ENCODE measurements at places on chromosomes 16 and 17.

DNA sequence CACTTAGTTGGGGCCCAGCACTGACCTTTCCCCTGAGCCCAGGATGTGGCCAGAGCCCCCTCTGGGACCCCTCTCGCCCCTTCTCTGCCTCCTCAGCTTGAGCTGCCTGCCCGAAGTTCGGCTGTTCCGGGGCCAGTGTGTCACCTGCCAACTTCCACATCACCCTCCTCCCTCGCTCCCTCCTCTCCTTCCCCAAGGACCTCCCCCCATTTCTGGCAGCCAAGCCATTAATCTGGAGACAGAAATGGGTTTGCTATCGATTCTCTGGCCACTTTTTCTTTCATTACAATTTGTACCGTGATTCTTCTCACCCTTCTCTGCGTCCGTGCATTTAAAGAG is 8.8 kb upstream of the ADAM11 start:
- no peak for DNase-seq

- DNase-seq = no peak
Measured at GRCh38 chr16:82681592-82681991, 54.8 kb downstream of the CDH13 start.

DNA sequence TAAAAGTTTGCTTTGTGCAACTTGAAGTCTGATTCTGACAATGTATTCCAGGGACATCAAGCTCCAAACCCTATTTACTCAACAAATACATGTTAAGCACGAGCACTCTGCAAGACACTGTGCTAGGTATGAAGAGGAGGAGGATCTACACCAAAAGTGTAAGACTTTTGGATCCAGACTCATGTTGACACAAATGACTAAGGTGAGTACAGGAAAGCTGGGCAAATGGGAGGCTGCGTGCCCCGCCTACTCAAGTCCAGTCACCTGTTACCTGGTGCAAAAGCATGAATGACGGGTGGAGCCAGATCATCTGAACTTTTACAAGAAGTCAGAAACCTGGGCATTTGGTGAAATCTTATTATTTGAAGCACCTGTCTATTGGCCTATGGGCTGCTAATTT is 120.7 kb downstream of the ABCC12 start:
- DNase-seq = no peak

- no peak for DNase-seq
Measured at GRCh38 chr16:23124315-23124714, 24.9 kb downstream of the USP31 start.

DNA sequence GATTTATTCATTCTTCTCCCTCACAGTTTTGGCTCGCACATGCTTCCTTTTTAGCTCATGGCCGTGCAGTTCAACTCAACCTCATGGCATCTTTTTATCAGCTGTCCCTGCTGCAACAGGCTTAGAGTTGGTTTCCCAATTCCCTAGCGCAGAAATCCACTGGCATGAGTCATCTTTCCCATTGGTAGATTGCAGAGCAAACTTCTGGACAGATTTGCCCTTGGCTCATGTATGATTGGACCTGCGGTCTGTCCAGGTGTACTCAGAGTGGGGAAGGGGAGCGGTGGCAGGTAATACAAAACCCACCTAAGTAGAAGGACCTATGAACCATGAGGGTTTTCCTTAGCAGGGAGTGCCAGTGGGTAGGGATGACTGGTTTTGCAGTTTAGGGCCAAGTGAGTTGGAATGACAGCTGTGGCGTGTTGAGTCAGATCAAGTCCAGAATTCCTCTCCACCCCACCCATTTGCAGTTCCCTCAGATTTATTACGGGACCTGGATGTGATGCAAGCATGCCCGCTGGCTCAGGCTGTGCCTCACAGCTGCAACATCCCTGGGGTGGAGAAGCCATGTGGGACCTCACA is 584.7 kb downstream of the WWOX start:
- DNase-seq = no peak

GRCh38 chr16:2364638-2365210 is 24.2 kb upstream of the ABCA3 start:
- DNase-seq = no peak

GRCh38 chr17:80460429-80460834 is 16.0 kb downstream of the NPTX1 start:
- no peak for DNase-seq

GRCh38 chr16:75195811-75196790 is 10.9 kb downstream of the CTRB2 start:
- no peak for DNase-seq

DNA sequence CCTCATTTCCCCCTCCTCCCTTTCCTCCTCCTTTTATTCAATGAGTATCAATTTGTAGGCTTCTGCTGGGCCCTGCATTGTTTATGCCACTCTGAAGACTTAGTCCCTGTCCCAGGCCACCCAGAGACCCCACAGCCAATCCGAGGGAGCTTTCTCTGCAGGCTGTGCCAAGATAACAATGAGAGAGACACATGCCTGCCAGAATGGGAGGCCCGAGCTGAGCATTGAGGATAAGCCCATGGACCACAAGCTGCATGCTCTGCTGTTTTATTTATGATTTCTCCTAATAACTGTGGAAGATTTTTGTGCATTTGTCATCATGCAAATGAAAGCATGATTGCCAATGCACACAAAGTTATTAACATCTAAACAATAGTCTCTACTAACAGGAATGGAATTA is 3.0 kb downstream of the RCVRN start:
- DNase-seq = no peak

- no peak for DNase-seq
Measured at GRCh38 chr16:80680046-80680445, 124.4 kb downstream of the CDYL2 start.

DNA sequence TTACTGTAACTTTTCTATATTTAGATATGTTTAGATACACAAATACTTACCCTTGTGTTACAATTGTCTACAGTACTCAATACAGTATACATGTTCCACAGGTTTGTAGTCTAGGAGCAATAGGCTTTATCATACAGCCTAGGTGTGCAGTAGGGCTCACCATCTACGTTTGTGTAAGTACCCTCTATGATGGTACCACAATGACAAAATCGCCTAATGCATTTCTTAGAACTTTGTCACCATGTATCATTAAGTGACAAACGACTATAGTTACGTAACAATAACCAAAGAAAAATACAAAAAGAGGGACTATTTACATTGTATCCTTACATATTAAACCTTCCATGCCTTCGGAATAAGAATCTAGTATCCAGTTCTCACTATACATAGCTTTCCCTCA is 8.0 kb downstream of the STAT5B start:
- no peak for DNase-seq

DNA sequence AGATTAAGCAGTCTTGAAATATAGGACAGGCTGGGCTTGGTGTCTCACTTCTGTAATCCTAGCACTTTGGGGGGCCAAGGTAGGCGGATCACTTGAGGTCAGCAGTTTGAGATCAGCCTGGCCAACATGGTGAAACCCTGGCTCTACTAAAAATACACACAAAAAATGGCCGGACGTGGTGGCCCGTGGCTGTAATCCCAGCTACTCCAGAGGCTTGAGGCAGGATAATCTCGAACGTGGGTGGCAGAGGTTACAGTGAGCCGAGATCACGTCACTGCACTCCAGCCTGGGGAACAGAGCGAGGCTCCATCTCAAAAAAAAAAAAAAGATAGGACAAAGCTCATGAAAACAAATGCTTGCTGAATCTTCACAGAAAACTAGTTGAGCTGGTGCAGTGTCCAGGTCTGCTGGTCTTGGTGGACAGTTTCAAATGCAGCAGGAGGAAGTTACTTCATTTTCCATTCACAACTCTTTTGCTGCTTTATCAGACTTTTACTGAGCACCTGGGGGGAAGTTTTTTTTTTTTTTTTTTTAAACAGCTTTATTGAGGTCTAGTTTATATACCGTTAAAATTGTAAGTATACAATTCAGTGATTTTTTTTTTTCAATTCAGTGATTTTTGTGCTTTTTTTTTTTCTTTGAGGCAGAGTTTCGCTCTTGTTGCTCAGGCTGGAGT is 45.2 kb downstream of the SNX29 start:
- DNase-seq = no peak

DNA sequence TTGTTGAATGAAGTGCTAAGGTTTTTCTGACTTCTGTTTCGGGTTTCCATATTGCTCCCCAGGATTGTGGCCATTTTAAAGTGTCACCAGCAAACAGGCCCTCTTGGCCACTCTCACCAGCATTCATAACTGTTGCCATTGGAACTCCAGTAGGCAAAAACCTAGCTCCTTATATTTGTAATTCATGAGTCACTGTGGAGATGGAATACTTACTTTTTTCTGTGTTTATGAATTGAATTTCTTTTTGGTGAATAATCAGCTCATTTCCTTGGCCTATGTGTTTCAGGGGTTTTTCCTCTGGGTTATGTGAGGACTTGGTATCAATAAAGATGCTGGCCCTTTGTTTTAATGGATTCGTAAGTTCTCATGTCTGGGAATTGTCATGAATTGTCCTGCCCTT is 255.1 kb downstream of the SNX29 start:
- DNase-seq = no peak

DNA sequence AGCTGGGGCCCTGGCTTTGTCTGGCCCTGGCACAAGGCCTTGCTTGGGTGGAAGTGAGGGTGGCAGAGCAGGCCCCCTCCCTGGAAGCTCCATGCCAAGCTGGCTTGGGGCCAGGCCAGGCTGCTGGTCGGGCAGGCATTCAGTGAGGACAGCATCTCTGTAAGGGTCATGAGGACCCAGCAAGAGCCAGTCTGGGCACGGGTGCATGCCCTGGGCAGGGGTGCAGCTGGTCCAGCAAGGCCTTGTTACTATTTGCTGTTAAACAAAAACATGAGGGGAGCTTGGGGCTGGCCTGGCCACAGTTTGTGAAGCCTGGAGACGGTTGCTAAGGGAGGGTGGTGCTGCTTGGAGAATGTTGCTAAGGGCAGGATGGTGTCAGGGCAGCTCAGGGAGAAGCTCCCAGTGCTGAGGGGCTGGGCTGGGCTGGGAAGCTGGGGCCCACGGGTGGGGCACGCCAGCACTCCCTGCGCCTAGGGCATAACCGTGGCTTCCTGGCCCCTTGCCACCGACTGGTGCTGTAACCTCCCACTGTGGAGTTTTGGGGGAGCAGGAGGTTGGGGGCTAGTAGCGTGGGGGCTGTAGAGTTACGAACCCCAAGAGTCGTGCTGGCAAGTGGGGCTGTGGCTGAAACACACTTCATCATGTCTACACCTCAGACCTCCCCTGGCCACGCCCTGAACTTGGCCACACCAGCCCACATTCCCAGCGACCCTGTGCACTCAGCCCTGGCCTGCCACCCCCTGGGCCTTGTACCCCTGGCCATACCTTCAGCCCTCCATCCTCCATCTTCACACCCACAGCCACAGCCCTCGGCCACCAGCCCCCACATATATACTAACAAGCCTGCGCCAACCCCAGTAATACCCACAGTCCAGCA is 1.6 kb downstream of the TPPP3 start:
- no peak for DNase-seq

GRCh38 chr17:27086526-27086925 is 207.4 kb upstream of the WSB1 start:
- no peak for DNase-seq

- DNase-seq = no peak
Measured at GRCh38 chr16:82004601-82005000, 6.7 kb downstream of the SDR42E1 start.

DNA sequence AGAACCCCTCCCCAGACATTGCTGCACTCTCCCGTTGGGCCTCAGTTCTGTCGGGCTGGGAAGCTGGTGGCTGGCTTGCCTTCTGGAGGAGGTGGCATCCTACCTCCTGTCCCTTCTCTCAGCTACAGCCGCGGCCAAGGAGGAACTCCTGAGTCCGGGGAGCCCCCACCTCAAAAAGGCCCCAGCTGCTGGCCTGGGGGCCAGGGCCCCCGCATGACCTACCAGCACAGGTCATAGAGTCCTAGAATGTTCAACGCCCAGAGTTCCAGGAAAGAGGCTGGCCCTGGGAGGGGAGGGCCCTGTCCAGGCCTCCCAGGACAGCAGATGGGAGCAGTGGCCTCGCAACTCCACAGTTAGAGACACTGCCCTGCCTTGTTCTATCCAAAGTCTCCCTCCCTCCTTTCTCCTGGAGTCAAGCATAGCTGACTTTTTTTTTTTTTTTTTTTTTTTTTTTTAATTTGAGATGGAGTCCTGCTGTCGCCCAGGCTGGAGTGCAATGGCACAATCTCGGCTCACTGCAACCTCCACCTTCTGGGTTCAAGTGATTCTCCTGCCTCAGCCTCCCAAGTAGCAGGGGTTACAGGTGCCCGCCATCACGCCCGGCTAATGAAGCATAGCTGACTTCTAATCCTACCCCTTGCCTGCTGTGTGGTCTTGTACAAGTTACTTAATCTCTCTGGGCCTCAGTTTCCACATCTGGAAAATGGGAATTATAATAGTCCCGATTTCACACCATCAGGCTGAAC is 7.1 kb downstream of the CARHSP1 start:
- no peak for DNase-seq

DNA sequence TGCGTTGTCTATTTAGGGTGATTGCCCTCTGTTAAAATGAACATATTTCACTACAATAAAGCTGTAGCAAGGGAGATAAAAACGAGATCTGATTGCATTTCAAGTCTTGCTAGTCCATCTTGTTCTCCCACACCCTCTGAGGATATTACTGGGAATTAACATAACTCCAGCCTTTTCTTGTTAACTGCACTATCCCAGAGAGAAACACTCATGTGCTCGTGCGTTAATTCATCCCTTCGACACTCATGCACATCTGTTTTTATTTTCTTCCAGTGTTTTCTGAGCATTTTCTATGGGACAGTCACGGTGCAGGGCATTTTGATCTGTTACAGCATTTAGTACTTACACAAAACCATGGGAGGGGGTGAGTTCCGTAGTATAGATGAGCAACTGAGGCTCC is 202.1 kb downstream of the CYLD start:
- no peak for DNase-seq

DNA sequence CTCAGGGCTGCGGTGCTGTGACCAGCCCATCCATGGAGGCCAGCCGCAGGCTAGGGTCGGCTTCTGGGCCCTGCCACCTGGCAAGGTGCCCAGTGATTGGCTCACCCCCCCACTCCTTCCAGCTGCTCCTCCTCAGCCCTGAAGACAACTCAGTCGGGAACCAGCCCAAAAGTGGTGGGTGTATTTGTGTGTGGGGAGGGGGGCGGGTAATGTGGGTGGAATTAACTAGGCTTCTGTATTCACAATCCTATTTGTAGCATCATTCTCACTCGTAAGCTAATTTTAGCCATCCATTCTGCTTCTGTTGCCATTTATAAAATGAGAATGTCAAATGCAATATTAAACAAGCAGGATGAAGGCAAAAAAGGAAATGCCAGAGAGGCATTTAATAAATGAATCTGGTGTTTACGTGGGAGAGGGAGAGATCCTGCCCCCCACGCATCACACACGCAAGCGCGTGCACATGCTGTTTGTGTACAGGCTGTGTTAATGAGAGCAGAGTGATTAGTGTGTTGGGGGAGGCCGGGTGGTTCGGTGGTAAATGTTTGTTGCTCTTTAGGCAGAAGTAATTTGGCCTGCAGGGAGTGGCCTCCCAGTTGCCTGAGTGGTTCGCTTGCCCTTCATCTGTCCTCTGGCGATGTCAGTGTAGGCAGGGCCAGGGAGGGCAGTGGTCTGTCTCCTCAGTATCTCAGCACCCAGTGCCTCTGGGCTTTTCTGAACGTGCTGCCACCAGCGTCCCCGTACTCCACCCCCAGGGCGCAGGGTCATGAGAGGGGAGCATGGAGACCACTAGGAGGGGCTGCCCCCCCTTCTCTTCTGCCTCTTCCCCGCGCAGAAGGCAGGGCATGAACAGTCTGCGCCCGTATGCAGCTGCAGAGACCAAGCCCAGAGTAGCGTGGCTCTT is 140.1 kb downstream of the CCDC182 start:
- DNase-seq = no peak

GRCh38 chr16:1036166-1036565 is 36.4 kb upstream of the SSTR5 start:
- no peak for DNase-seq

GRCh38 chr16:17451843-17452242 is 18.9 kb downstream of the XYLT1 start:
- DNase-seq = no peak

Measured in neural crest cell (in vitro differentiated cells).